Activated CD8-positive, alpha-beta memory T cell treated with anti-CD3 and anti-CD28 coated beads for 1 hour (primary cell): ENCODE measurements at places on chromosomes 4 and X.

DNA sequence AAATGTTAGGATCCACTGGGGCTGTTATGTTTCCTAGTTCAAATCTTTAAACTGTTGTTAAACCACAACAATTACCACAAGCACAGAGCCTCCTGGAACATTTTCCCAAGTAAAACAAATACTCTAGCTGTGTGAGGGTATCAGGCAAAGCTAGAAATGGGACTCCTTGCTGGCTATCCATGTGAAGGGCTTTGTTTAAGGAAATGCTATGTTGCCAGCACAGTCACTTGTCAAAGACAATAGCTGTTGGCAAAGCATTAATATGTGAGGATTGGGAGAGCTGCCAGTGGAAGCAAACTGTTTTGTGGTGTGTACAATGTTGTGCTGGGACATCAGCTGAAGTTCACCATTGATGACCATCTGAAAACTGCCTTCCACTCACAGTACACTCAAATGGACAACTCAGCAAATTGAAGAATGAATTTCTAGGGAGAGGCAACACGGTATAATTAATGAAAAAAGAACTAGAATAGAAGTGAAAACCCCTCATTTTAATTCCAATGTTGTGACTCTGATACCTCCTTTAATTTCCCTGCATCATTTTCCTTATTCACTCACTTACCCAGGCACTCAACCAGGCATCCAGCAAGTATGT, 100.8 kb downstream of the ANXA3 start:
- no peak for DNase-seq

DNA sequence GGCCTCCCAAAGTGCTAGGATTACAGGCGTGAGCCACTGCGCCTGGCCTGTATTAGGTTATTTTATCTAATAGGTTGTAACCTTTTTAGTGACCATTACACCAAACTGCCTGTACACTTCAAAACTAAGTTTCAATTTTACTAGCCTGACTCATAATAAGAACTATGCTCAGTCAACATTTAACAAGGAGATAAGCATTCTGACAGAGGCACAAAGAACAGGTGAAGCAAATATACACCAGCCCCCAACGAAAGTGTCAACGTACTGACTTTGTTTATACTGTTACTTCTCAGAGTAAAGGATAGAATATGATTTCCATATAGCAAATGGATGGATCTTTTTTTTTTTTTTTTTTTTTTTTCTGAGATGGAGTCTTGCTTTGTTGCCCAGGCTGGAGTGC, 62.8 kb downstream of the SHISA3 start:
- DNase-seq, result no peak

DNA sequence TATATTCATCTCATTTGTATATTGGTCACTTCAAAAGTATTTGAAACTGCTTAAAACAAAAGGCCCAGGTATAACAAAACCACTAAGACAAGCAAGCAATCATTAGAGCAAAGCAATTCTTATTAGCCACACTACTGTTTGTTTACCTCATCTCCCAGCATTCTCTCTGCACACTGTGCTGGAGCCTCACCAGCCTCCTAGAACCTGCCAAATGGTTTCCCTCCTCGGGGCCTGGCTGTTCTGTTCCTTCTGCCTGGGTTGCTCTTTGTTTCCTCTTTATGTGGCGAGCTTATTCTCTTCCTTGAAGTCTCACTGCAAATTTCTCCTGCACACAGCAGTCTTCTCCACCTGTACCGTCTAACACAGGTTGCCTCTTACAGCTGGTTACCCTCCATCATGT, 67.5 kb upstream of the MND1 start:
- DNase-seq, result no peak

- peak; percentile 12 for DNase-seq
Observed at GRCh38 chrX:17788439-17788838, 51.1 kb downstream of the SCML1 start.

DNA sequence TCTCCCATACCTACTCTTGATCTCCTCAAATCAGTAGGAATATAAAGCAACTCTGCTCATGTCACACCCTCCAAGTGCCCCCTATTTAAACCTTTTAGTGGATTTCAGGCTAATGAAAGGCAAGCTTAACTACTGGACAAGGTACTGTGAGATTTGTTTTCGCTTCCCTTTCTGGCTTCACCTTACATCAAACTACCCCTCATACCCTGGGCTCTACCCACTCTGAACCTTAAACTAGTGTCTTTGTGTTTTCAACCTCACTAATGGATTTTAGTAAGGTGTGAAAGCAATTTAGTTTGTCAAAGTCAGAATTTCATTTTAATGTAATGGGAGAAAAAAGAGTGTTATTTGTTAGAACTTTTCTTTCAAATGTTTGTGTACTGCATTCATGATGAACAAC, 291.7 kb downstream of the INPP4B start:
- no peak for DNase-seq

- DNase-seq, result no peak
Observed at GRCh38 chr4:73948990-73949706, 32.7 kb downstream of the PF4 start.

DNA sequence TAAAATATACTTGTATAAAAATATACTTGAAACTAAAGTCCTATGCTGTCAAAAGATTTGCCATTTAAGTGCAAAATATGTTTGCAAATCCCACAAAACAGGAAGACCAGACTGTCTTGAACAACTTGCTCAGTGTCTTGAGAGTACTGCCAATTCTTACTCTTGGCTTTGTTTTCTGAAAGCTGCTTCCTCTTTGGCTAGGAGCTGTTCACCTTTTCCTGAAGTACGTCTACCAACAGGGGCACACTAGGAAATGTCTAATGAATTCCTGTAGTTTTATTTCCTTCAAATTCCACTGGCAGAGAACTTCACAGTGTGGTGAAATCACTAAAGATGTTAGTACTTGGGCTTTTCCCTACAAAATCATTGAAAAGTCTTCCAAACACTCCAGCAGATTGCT, 46.4 kb upstream of the ABCG2 start:
- DNase-seq, result no peak

DNA sequence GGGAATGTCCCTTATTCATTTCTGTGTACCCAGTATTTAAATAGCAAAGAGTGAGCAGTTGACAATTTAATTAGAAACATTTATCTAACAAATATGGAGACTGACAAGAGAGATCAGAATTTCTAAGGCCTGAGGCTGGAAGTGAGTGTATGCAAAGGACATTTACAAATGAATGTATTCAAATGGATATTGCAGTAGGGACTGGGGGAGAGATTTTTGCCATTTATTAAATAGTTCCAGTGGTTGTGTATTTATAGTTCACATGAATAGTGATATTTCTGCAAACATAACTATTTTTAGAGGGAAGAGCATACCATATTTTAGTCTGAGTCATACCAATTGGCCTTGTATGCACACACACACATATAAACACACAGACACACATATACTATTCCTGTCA, 592.4 kb downstream of the GLUD2 start:
- DNase-seq, result no peak

DNA sequence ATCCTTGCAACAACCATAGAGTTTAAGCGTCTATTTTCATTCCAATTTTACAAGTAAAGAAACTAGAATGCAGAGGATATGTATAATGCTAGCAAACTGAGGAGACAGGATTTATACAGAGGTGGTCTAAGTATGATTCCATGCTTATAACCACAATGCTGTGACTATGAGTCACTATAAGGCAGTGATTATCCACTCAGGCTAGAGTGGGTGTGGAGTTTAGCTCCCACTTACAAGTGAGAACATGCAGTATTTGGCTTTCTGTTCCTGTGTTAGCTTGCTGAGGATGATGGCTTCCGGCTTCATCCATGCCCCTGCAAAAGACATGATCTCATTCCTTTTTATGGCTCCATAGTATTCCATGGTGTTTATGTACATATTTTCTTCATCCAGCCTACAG, 41.6 kb upstream of the EDA2R start:
- no peak for DNase-seq

DNA sequence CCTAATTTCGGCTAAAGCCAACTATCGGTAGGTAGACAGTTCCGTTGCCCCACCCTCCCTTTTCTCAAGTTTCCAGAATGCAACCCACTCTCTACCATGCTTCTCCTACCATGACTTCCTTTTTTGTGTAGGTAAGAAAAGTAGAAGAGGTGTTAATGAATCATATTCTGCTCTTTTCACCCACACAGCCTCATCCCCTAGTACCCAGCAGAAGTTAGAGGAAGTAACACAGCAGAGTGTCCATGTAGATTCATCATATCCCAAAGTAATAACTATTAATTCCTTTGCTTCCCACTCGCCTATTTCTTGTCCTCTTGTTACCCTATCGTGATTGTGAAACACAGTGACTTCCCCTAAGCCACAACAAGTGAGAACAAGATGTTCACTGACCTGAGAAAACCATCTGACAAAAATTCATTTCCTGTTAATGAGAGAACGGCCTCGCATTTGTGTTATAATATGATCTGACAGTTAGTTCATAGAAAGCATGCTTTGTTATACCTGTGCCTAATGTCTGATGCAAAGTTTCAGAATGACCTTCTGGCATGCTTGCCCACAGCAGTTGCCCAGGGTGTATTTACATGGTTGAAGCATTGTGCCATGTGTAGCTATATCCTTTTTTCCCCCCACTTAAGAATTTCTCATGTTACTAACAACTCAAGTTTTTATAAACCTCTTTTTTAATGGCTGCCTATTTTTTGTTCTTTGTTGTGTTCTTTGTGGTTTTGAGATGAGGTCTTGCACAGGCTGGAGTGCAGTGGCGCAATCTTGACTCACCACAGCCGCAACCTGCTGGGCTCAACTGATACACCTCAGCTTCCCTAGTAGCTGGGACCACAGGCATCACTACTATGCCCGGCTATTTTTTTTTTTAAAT, 185.6 kb downstream of the RAP1GDS1 start:
- DNase-seq, result peak; percentile 19

DNA sequence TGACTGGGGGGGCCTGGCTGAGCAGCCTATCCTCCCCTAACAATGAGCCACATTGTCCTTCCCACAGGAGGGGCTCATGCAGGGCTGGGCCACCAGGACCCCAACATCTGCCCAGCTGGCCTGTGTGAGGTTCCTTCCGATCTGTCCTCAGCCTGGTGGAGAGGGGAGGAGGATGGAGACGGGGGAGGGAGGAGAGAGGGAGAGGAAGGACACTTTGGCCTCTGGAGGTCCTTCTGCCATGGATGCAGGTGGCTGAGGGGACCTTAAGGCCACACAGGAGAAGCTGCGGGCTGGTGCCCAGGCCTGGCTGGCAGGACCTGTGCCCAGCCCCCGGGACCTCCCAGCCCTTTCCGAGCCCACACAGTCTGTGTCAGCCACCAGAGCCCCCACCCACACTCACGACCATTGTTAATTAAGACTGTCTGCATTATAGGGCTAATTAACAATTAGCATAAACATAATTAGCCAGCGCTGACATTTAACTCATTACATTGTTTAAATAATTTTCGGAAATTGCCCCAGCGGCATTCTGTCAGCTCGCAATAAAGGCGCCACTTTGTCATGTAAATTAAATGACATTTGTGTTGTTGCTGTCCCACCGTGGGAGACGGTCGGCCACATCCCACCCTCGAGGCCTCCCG, 53.0 kb upstream of the NKX1-1 start:
- DNase-seq, result no peak

GRCh38 chr4:81207828-81208227, 7.2 kb downstream of the PRKG2 start:
- no peak for DNase-seq

GRCh38 chrX:126165401-126165720, 728 bp downstream of the DCAF12L2 start:
- no peak for DNase-seq

DNA sequence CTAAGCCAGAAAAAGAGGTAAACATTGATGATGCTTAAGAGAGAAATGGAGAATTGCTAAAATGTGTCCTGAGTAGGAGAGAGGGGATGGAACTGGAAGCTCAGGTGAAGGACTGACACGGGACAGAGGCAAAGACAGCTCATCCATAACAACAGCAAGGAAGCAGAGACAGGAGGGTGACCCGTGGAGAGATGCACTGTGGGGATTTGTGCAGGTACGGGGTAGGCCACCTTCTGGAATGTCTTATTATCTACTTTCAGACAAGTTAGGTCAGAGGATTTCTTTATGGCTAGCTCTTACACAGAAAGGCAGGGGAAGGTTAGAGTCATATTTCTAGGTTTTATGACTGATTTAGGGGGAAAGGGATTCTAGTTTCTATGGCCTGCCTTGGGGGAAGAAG, 31.7 kb downstream of the RXFP1 start:
- DNase-seq, result no peak

GRCh38 chr4:71862315-71862714, 78.4 kb upstream of the GC start:
- DNase-seq, result no peak

- no peak for DNase-seq
Observed at GRCh38 chr4:73776321-73776729, 36.0 kb downstream of the CXCL8 start.

GRCh38 chrX:40853816-40854123, 118.4 kb upstream of the MED14 start:
- DNase-seq, result no peak

DNA sequence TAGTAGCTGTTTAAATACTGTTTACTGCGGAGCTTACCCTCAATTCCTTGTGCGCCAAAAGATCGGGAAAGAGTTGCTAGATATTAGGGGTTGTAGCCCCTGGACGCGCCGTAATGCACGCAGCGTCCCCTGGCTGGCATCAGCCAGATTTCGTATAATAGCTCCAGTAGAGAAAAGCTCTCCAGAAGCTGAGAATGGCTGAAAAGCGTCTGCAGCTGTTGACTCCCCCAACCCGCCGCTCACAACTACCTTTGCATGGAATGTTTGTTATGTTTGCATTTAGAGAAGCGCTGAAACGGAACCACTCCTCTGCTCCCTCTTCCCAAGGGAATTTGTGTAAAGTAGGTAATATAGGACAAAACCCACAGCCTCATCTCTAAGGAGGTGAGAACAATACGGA, 3.7 kb downstream of the DOCK11 start:
- DNase-seq, result no peak

GRCh38 chrX:123230798-123231197, 46.7 kb downstream of the GRIA3 start:
- no peak for DNase-seq

- no peak for DNase-seq
Observed at GRCh38 chr4:47383829-47384427, 79.6 kb downstream of the COMMD8 start.

- DNase-seq, result no peak
Observed at GRCh38 chr4:3879681-3880614, 113.8 kb downstream of the ADRA2C start.
